Muscle of leg (tissue), 16 donors: ENCODE measurements at places on chromosomes 16 and 17. TPM values are rescaled to one million over a fixed set of nuclear protein-coding genes. Genes with fewer than 3 reads are reported as not detected.

CD300H gene
- total RNA-seq: not detected

GRAPL gene
- 1.1 TPM for total RNA-seq

OR1E1 gene
- total RNA-seq: not detected

PRAC1 gene
- total RNA-seq: not detected

CDR2 gene
- 15.3 TPM for total RNA-seq

RNU2-1 gene
- not detected for total RNA-seq
